Activated T-cell treated with anti-CD3 and anti-CD28 coated beads, Interleukin-2, amount 50 U/mL, for 1 hour (primary cell): ENCODE measurements at places on chromosomes 12 and 14.

- DNase-seq: no peak
Measured at GRCh38 chr12:132617135-132617701, 1.4 kb upstream of the P2RX2 start.

DNA sequence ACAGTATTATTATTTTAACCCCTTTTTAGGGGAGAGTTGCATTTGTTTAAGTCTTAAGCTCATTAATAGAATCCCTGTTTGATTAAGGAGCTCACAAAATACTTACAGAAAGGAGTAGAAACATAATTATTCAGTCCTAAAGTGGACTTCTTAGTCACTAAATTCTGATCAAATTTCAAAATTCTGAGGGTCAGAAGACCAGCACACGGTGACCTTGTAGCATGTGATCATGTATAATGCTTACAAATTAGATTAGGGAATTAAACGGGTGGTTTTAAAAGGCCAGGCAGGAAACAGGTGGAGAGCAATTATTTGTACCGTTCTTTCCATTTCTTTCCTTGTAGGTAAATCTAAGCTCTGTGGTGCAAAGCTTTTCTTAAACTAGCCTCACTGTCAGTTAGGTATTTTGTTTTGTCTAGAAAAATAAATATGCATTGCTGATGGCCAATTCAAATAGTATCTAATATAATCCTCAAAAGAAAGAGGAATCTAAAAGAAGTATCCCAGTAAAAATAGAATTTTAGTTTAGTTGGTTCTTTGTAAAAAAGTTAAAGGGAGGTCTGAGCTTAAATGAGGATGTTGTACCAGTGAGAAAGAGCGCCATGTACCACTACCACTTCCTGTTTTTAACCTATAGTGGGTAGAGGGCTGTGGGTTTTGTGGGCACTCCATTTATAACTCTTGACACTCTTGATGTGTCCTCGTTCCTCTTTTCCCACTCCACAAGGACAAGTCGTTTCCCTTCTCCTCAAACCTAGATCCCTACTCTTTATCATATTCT is 51.1 kb downstream of the SLC38A1 start:
- no peak for DNase-seq

DNA sequence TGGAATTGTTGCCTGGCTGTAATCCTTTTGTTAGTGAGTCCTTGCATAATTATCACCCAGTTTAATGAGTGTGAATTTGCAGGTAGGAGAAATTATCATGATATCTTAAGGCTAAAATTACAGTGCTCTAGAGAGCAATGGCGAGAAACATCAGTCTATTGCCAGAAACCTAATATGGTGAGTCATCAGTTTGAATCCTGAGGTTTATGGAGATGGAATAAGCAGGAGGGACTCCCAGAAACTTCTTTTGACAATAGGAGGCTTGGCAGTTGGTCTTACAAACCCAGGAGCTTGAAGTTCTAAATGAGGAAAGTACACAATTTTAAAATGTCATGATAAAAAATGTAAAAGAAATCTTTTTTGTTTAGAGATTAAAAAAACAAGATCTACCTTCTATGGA is 31.5 kb upstream of the CRADD start:
- DNase-seq: no peak

DNA sequence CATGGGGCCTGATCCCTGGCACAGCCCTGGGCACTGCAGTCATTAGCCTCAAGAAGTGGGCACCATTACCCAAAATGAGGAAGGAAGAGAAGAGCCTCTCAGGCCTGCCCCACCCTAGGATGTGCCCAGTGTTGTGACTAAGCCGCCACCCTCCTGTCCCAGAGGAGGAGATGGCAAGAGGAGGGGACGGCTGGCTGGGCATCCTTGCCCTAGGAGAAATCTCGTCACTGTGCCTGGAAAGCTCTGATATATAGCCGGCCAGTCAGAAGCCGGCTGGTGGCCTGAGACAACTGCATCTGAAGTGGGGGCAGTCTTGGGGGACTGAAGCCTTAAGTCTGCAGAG is 115.2 kb downstream of the LGMN start:
- no peak for DNase-seq

- peak; percentile 59 for DNase-seq
Measured at GRCh38 chr12:6285063-6285477, 25.4 kb upstream of the PLEKHG6 start.
